ENCODE measurements at places on chromosomes 12 and 14. TPM values are rescaled to one million over a fixed set of nuclear protein-coding genes. Genes with fewer than 3 reads are reported as not detected.

GRCh38 chr12:109291117-109291516 is 18.0 kb downstream of the FOXN4 start:
- no peak for DNase-seq

DNA sequence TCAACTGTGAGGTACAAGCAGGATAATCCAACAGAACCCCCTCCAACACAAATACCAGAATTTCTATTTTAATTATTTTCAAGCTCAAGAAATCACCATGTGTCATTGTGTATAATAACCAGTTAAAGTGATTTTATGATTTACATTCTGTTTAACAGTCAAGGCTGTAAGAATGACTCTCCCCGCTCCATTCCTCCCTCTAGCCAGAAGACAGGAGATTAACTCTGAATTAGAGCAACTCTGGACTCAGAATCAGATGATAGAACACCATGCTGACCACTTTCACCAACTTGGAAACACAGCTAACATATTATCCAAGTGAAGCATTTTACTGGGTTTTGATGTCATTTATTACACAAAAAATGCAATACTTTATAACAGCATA is 71.9 kb downstream of the ATP2B1 start:
- DNase-seq = no peak

- no peak for DNase-seq
Observed at GRCh38 chr12:24537083-24537860, 411.6 kb downstream of the BCAT1 start.

DNA sequence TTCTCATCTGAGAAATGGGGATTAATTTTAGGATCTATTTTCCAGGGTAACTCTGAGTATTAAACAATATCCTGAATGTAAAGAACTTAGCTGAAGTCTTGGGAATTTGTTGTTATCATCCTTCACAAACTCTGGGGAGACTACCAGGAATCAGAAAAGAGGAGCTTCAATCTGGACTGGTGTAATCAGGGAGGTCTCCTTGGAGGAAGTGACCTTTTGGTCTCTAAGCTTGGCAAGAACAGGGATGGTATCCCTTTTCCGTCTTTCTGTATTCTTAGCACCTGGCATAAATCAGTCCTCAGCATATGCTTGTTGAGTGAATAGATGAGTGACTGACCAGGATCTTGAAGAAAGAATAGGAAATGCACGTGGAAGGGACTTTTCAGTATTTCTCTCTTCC is 9.3 kb upstream of the RPH3A start:
- DNase-seq = no peak

DNA sequence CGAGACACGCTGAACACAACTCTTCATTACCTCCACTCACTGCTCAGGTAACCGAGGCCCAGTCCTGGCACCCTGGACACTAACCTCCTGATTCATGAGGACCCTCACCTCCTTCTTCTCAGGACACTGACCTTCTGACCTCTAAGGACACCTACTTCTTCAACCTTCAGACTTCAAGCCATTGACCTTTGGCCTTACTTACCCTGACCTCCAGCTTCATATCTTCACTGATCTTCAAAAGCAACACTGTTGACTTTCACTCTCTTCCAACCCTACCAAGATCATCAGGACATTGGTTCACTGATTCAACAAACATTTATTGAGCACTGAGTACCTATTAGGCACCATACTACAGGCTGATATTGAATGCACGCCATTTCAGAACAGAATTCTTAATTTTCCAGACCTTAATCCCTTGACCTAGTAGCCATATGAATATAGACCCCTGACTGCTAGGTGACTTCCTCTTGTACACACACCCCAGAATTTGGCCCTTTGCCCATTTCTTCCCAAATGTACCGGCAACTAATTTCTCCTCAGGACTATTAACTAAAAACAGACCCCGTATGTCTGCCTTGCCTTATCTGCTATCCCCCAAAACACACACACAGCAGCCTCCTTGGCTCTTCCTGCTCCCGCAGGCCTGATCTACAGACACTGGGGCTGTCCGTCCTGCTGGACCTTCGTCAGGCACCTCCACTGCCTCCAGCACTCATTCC is 5.8 kb downstream of the ARHGEF40 start:
- no peak for DNase-seq

Gene P2RX2
- not detected for total RNA-seq

DNA sequence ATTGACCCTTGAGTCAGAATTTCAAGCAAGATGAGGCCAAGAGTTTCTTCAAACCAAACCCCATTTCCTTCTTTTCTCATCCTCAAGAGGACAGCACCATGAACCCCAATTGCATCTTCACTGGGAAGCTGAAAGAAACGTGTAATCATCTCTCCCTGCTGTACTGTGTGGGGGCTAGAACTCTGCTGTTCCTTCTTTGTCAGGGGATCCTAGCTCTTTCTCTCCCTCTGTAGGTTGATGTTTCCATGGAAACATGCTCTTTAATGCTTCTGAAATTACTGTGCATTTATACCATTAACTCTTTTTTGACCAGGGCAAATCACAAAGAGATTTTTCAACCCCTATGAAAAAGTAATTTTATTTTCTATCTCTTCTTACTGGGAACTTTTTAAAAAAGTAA is 295.1 kb downstream of the GRIN2B start:
- no peak for DNase-seq

DNA sequence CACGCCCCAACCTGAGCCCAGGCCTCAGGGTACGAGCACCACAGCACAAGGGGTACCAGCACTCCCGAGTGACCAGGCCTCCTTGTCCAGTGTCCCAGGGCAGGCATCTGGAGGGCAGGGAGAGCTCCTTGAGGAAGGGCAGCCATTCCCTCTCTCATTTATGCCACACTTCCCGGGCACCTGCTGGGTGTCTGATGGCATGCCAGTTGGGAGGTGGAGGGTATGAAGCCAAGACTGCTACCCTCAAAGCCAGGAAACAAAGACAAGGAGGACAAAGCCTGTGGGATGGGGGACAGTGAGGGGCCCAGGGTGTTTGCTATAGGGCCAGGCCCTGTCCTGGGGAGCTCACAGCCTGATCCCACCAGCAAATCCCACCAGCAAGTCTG is 45.6 kb downstream of the CCDC88C start:
- DNase-seq = no peak

- DNase-seq = no peak
Observed at GRCh38 chr12:20472102-20472782, 103.9 kb downstream of the PDE3A start.

DNA sequence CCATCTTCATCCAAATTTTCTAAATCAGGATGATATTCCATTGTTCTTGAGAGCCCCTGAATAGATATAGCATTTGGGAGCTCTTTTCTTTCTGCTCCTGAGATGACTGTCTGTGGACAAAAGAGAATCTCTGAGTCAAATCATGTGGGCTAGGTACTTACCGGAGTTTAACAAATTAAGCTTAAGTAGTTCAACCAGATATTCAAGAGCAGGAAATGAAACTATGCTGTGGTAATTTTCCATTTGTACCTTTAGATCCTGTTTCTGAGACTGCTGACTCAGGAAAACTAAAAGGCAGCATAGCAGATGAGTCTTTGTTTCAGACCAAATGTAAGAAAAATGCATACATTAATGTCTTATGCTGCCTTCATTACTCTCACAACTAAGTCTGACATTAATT is at the start of gene CLEC7A:
Gene CLEC7A, minus strand, starts transcription at position 158 of the 400 bp plus-strand sequence. Its CDS starts 117 bp downstream, at position 41.
- no peak for DNase-seq

DNA sequence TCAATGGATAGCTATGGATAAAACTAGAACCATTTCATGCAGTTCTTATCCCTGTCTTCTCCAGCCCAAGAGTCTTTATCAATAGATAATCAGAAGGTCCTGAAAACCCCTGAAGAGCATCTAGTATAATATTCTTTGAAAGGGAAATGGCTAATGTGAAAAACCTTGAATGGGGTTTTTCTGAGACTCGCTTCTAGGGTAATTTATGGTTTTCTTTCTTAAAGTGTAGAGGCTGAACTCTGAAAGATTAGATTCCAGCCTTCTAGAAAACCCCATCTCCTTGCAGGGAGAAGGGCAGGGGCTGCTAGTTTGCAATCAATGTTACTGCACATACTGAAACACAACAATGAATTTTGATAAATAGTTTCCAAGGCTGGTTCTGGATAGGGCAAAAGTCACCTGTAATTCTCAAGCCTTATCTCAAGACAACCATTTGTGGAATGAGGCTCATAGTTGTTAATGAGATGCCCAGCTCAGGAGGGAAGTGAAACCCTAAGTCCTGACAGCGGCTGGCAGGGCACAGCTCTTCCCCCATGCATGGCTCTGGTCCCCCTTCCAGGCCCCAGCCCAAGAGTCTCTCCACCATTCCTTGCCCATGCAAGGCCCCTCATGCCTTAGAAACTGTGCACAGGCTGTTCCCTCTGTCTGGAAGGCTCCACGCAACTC is 33.7 kb upstream of the PYGL start:
- no peak for DNase-seq

DNA sequence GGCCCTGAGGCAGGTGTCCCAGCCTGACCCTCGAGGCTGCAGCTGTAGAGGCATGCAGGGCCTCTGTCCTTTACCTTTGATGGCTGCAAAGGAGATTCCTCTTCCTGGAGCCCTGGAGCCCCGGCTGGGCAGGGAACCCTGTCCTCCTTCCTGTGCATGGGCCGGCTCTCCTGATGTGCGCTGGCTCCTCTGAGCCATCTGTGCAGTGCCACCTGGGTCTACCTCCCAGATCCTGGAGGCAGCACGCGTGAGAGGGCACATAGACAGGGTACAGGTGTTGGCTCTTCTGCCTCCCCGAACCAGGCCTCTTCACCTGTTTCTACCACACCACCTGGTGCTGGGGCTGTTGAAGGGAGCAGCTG is 115.1 kb downstream of the BEGAIN start:
- no peak for DNase-seq

DNA sequence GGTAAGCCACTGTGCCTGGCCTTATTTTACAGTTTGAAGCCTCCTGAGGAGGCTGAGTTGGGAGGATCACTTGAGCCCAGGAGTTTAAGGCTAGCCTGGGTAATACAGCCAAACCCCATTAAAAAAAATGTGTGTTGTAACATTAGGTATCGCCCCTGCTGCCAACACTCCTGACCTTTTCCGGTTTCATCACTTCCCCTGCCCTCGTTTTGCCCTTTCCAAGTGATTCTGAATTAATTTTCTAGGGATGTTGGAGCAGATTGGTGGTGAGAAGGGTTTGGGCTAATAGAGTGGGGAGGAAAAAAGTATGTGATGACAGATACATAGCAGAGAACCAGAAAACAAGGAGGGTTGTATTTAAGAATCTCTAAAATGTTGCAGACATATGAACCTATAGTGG is 25.6 kb upstream of the C12orf71 start:
- DNase-seq = no peak

GRCh38 chr12:53036802-53037201 is 13.1 kb upstream of the TNS2 start:
- no peak for DNase-seq

DNA sequence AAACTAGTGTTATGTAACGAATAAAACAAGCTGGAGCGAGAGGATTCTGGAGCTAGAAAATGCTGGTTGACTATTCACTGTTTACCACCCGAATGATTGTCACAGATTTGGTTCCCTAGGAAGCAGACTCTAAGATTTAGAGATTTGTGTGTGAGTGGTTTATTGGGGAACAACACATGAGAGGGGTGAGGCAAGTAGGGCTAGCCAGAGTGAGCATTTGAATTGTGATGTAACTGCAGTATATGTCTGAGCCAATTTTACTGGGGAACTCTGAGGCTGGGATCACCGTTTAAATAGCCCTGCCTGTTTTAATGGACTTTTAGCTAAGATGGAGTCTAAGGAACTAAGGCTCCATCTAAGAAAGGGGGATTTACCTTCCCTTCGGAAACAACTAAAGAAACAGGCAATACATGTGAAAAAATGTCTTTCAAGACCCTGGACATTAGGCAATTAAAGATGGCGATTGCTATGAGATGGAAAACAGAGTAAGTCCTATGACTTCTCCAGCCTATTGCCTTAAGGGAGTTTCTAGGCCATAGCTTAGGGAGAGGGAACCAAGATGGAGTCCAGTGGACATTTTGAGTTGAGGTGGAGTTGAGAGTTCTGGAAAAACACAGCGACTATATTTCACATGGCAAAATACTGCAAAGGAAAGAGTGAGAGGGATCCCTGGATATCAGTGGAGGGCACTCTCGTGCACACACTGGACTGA is 6.3 kb downstream of the MGP start:
- no peak for DNase-seq

- no peak for DNase-seq
Observed at GRCh38 chr14:80695869-80696268, 245.7 kb downstream of the CEP128 start.

DNA sequence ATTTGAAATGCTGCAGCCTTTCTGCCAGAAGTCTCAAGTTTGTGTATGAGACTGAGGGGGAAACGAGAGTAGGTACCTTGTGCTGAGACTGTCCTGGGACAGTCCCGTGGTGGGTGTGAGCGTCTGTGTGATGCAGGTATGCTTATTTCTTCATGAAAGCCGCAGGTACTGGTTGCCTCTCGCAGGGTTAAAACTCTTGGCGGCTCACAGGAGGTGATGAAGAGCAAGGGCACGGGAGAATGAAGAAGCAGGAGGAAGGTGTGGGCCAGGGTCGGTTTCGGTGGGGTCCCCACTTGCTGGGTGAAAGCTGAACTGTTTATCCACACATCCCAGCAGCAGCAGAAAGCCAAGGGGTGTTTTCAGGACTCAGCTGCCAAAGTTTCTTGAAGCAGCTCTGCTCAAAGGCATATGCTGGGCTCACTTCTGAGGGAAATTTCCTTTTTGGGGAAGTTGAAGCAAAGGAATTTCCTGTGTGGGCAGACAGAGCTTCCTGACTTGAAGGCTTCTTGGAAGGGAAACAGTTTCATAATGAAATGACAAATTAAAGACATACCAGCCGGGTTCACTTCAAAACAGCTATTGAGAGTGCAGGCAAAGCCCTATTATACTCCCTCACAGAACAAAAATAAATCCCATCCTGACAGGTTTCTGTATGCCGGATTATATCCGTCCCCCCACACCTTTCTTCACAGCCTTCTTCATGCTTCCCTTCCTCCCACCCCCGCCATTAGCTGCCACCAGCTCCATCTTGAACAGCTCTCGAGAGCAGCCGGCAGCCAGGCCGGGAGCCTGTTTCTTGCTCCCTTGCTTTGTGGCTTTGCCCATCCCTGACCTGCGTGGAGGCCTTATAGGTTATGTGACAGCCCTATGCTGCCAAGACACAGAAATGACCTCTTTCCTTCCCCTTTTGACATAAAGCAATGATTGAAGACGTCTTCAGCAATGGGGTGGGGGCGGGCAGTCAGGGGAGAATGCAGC is 116.6 kb downstream of the ETV6 start:
- DNase-seq = no peak

DNA sequence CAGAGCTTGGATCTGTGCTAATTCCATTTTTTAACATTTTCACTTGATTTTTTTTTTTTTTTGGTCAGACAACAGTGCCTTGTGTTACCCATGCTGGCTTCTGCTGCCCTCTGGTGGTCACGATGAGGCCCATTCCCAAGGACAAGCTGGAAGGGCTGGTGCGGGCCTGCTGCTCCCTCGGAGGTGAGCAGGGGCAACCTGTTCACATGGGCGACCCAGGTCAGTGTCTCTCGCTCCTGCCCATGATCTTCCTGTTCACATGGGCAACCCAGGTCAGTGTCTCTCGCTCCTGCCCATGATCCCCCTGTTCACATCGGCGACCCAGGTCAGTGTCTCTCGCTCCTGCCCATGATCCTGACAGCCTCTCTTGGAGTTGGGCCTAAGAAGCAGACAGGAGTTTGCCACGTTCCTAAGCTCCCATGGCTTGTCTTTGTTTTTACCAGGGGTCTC is 59.4 kb downstream of the DGLUCY start:
- peak; percentile 92 for DNase-seq

- no peak for DNase-seq
Observed at GRCh38 chr12:65882486-65882885, 58.2 kb downstream of the HMGA2 start.

GRCh38 chr14:24427537-24428508 is 1.6 kb downstream of the CBLN3 start:
- no peak for DNase-seq

GRCh38 chr12:106144847-106145246 is 6.1 kb upstream of the NUAK1 start:
- DNase-seq = no peak
